ENCODE measurements at places on chromosomes 1 and 21.

DNA sequence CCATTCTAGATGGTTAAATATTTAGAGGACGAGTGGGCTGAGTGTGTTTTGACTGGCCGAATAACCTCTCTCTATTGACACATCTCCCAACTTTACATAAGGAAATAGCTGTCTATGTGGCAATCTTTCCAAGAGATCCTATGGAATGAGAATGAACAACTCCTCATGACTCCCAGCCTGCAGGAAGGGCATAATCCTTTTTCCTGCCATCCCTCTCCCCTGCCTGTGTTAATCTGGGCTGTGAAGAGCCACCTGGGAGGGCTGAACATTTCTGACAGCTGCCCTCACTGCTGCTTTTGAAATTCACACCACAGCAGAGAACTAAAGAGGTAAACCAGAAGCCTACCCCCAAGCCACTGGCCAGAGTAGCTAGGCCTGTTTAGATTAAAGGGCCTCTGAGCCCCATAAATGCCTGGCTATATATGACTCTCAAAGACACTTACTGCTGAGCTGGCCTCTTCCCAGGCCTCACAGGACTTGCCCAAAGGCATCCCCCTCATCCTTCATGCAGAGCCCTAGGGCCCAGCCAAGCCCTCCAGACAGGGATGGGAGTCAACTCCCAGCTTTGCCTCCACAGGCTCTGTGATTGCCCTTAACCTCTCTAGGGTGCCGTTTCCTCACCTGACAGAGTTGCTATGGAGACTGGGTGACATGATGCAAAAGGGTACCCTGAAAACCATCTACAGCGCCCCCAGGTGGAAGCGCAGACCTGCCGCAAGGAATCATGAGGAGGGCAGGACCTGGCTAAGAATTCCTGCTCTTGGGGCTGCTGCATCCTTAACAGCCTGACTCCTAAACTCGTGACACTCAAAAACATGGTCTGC, 42.0 kb upstream of the LDLRAP1 start:
- DNase-seq = no peak

GRCh38 chr1:230000493-230001184, 66.4 kb upstream of the GALNT2 start:
- DNase-seq = no peak

DNA sequence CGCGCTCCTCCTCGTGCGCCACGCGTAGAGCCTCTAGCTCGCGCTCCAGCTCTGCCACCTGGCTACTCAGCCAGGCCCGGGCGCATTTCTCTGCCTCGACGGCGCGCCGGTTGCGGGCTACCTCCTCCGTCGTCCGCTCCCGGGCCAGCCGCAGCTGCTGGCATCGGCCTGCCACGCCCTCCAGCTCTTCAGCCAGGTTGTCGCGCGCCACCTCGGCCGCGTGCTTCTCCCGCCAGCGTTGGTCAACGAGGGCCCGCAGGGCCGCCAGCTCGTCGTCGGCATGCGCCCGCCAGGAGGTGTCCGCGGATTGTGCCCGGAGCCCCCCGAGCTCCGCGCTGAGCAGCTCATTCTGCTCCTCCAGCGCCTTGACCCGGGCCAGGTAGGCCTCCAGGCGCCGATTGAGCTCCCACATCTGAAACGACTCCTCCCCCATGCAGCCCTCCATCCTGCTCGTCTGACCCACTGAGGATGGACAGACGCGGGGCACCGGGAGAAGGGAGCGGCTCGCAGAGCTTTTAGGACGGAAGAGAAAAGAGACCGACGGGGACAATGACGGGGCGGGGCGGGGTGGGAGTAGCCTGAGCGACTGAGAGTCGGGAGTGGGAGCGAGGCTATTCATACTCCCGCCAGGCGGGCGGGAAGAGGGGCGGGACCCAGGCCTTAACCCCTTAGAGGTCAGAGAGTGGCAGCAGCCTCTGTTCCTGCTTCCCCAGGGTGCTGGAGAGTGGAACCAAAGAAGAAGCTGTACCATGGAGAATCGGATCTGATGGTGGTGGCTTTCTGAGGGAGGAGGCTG, at the start of gene NES:
Gene NES (minus strand): TSS at position 588 of the 796 bp plus-strand sequence. CDS start 143 bp downstream, at position 445.
- peak; percentile 39 for DNase-seq

DNA sequence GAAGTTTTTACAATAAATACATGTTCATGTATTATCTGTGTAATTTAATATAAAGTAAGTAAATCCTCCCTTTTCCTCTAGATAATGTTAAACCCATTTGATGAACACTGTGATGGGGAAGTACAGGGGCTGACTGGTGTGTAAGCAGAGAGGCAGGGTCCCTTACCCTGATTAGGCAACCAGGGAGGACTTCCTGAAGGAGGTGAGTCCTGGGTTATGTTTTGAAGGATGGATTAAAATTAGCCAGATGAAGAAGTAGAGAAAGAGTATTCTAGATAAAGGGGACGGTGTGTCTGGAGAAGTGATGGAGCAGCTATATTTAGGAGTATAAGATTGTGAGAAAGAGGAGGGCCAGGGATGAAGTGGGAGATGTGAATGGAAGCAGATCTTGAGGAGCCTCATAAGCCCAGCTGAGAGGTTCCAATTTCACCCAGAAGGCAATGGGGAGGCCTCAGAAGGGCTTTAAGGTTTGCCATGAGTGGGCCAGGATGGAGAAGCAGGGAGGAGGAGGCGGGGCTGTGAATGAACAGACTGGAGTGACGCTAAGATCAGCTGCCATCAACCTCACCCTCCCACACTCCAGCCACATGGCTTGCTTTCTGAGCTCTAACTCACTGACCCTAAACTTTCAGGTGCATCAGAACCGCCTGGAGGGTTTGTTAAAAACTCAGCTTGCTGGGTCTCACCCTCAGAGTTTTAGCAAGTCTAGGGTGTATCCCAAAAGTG, 30.9 kb upstream of the ID3 start:
- DNase-seq = no peak

GRCh38 chr21:32406405-32406804, 6.1 kb upstream of the EVA1C start:
- DNase-seq = no peak

GRCh38 chr1:219670426-219671149, 57.7 kb upstream of the ZC3H11B start:
- DNase-seq = no peak

DNA sequence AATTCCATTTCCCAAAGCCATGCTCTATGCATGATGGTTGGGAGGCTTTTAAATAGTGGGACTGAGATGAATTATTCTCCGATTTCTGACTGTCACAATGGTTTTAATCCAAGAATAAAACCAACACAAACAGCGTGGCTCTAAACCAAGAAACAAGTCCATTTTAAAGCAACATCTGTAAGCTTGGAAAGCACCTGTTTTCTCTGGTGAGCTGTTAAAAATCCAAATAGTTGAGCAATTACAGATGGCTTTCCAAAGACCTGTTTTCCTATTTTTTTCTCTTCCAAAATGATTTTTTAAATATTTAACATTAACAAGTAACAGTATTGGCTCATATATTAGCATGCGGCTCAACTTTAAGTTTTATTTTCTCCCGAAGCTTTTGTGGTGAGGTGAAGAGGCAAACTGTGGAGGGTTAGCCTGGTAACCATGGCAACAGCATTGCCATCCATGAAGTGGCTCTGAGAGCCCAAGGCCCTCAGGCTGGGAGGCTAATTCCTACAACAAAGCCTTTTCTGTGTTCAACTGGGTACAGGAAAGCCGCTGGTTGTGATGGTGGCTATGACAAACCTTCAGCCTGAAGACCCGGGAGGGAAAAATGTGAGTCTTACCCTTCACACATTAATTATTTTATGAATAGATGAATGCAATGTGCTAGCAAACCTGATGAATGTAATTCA, 56.7 kb upstream of the B3GALT5 start:
- DNase-seq = peak; percentile 58

- no peak for DNase-seq
These were observed 30.1 kb downstream of the KCNA10 start for GRCh38 chr1:110488867-110489266.

GRCh38 chr1:238658763-238659162, 727.6 kb upstream of the CHRM3 start:
- DNase-seq = no peak

- no peak for DNase-seq
These were observed 9.8 kb downstream of the ERI3 start for GRCh38 chr1:44345187-44345775.

DNA sequence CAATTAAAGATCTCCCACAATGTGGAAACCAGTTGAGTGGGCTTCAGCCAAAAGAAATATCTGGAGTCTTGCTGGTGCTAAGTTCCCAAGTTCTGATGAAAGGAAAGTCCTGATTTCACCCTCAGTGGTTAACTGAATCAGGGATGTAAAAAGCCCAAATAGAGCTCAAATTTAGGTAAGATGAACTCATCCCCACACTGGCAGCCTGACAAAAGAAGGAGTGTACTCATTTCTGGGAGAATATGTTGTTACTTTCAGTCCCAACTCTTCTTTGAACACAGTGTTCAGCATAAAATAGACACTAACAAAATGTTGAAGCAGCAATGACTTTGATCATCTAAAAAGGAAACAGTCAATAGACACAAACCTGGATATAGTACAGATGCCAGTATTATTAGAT, 91.7 kb downstream of the CHRM3 start:
- DNase-seq = no peak

- no peak for DNase-seq
These were observed 89.5 kb downstream of the SCMH1 start for GRCh38 chr1:41152622-41153044.

DNA sequence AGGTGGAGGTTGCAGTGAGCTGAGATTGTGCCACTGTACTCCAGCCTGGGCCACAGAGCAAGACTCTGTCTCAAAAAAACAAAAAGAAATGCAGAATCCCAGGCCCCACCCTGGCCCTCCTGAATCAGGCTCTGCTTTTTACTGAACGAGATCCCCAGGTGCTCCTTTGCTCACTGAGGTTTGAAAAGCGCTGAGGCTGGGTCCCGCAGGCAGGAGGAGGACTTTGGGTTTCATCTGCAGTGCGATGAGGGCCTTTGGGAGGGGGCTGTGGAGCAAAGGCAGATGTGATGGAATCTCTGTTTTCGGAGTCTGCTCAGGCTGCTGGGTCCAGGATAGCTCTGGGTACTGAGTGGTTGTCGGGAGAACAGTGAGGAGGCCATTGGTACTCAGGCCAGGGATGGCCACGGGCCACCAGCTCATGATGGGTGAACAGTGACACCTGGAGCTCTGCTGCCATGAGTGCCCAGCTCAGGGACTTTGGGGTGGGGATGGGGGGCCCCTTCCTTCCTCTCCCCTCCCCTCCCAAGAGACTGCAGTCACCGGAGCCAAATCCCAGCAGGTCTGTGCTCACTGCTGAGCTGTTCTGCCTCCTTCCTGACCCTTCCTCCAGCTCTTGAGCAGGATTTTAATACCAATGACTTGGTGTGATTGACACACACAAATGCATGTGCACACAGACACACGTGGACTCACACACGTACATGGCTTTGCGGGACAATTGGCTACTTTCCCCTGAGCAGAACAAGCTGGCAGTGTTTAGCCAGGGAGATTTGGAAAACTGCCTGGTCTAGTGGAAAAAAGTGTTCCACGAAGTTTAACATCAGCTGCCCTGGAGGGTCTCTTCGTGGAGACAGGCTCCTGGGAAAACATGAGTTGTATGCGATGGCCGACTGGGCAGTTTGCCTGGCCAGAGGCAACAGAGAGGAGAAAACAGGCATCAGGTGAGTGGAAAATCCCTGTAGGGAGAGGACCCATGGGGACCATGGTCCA, 3.6 kb upstream of the DHRS3 start:
- DNase-seq = no peak

DNA sequence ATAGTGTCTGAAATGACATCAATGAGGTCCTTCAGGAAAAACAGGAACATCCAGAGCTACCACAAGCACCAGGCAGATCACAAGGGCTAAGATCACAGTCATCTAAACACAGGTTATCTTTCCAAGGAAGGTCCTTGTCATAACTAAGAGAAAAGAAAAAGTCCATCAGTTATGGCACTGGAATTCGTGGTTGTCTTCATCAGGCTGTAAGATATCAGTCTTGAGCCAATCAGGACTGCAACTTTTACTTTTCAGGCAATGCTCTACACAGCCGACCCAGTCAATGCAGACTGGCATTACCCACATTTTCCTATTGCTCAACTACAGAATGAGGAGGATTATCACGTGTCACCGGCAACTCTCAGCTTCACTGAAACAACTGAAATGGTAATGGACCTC, 26.4 kb downstream of the SORT1 start:
- DNase-seq = no peak

DNA sequence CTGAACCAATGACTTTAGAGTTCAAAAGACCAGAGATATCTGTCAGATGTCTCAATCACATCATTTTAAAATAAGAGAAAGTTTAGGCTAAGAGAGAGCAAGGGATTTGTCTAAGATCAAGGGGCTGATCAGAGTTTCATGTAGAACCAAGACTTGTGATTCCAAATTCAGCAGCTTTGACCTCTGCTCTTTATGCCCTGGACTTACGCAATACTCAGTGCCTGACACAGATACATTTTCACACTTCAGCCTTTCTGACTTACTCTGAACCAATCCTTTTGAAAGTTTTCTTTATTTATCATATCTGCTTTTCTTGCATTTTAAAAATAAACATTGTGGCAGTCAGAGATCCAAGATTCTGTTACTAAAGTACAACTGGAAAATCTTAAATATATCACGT, 428.0 kb downstream of the PLPP3 start:
- no peak for DNase-seq

DNA sequence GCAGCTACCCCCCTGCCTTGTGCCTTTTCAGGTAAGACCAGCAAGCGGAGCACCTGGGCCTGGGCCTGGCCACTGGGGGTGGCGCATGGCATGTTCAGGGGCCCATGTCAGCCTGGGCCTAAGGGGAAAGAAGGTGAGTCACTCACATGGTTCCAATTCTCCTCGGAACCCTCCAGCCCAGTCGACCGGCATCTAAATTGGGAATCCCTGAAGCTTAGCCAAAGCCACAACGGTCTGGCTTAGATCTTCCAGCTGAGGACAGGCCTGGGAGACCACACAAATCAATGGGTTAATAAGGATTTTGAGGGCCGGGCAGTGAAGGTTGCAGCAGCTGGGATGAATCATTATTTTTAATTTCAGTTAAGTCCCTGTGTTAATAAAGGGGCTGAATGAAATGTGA, 145.1 kb upstream of the SMYD2 start:
- DNase-seq = no peak

GRCh38 chr21:29887313-29888009, 52.3 kb downstream of the GRIK1 start:
- no peak for DNase-seq

DNA sequence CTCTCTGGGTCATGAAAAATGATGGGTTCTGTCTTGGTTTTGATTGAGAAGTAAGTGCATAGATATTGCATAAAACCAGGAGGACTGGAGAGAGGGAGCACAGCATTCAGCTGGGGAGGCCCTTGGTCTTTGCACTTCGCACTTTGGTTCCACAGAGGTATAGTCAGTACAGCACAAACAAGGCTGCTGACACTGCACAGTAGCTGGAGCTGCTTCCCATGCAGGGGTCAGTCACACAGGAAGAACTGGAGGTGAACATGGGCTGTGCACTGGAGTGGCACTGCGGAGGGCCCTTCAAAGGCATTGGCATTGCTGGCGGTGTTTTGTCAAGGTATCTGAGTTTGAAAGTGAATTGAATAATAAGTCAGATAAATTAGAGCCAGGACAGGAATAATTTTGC, 4.5 kb upstream of the LCE2D start:
- no peak for DNase-seq

- no peak for DNase-seq
These were observed 9.5 kb downstream of the TAL1 start for GRCh38 chr1:47222476-47222875.

All from NCI-H2029 (cell line).